ENCODE measurements at places on chromosomes 2 and 18.

DNA sequence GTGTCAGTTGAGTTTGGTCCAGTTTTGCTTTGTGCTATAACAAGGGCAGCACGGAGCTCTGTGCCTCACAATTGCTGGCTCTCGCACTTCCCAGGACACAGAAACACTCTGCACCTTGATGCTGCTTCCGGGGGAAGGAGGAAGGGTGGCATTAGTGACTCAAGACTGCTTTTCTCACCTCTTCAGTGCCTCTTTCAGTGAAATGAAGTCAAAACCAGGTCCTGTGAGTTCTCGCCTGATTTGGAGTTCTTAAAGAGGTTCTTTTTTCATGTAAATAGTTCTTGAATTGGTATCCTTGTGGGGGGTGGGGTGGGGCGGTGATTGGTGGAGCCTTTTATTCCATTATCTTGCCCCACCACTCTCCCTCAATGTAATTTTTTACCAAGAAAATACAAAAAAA lies 91.5 kb upstream of the MYT1L start:
- no peak for DNase-seq

- no peak for DNase-seq
Observed at GRCh38 chr2:109265369-109265768, 136.4 kb downstream of the SH3RF3 start.

DNA sequence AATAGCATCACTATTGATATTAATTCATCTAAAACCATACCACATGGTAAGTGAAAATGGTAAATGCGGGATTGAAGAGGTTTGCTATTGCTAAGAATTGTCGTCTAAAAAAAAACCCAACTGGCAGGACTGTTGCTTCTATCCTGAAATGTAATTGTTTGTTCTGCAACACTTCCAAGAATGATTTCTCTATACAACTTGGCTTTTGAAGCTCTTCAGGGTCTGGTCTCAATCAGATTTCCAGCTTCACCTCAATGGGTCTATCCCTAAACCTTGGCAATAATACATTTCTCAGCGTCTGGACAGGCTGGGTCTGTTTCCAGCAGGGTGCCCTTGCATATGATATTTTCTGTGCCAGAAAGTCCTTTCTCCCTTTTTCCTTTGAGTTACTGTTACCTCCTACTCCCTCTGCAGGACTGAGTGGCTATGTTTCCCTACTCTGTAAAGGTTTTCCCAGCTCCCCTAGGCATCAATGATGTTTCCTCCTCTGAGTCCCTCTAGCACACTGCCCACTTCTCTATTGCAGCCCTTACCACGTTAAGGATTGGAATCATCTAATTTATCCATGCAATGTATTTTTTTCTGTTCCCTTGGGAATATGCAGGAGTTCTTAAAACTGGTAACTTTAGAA lies 118.2 kb upstream of the REV1 start:
- DNase-seq, result no peak

- DNase-seq, result no peak
Observed at GRCh38 chr2:57182916-57183315, 863.7 kb upstream of the VRK2 start.
